ENCODE measurements at places on chromosomes 16 and 17.

DNA sequence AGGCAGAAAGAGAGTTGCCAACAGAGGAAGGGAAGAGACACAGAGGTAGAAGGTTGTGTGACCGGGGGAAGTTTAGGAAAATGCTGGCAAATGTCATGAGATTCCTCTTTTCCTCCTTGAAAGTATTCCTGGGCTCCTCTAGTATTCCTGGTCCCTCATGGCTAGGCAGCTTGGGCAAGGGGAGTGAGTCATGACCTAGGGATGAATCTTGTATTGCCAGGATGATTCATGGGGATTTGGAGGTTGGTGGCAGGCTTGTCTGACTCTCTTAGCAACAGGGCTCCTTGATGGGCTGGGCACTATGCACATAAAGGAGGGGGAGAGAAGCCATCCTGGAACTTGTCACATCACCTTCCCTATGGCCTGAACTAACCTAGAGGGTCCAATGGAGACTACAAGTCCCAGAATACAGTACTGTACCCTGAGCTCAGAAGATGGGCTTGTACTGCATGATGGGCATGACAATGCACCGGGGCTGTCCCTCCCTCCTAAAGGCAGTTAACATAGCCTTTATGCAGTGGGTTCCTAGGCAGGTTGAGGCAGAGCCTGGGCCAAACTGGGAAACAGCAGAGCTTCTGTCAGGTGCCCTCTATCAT, 2.1 kb upstream of the SEZ6 start:
- ATAC-seq: no peak

GRCh38 chr16:87611456-87611855, 9.1 kb downstream of the JPH3 start:
- ATAC-seq: no peak

GRCh38 chr17:78723957-78724356, 58.1 kb downstream of the CYTH1 start:
- ATAC-seq: no peak

DNA sequence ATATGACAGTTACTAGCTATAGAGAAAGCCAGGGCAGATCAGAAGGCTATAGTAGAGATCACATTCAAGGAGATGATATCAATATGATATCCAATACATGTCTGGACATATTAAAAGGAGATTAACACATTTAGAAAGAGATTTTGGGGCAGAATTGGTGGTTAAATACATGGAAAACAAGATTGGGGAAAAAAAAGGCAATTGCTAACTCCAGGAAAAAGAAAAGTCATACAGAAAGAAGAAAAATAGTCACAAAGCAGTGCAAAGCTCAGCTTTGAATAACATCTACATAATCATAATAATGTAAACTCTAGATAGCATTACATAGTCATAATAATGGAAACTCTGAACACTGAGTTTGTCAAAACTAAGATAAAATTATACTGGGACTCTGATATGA, 40.6 kb downstream of the MYH11 start:
- no peak for ATAC-seq

DNA sequence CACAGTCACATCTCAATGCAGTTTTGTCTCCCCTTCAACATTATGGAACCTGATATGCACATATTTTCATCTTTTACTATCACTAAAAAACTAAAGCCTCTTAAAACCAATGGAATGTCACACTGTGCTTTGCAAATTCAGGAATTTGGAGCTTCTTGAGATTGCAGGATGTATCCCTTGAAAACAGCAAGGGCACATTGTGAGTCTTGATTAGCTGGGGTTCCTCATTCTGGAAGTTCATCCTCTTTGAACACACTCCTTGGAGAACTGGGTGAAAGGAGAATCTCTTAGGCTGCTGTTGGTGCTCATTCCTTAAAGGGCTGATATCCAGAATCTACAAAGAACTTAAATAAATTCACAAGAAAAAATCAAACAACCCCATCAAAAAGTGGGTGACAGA, 21.1 kb upstream of the MYOCD start:
- no peak for ATAC-seq

GRCh38 chr17:44502598-44503146, 534 bp downstream of the GPATCH8 start:
- peak; percentile 11 for ATAC-seq

- no peak for ATAC-seq
Observed at GRCh38 chr16:84524346-84524920, 20.0 kb upstream of the MEAK7 start.

- no peak for ATAC-seq
Observed at GRCh38 chr16:78605548-78606101, 506.2 kb downstream of the WWOX start.

GRCh38 chr17:63381101-63381729, 64.9 kb downstream of the CYB561 start:
- no peak for ATAC-seq

DNA sequence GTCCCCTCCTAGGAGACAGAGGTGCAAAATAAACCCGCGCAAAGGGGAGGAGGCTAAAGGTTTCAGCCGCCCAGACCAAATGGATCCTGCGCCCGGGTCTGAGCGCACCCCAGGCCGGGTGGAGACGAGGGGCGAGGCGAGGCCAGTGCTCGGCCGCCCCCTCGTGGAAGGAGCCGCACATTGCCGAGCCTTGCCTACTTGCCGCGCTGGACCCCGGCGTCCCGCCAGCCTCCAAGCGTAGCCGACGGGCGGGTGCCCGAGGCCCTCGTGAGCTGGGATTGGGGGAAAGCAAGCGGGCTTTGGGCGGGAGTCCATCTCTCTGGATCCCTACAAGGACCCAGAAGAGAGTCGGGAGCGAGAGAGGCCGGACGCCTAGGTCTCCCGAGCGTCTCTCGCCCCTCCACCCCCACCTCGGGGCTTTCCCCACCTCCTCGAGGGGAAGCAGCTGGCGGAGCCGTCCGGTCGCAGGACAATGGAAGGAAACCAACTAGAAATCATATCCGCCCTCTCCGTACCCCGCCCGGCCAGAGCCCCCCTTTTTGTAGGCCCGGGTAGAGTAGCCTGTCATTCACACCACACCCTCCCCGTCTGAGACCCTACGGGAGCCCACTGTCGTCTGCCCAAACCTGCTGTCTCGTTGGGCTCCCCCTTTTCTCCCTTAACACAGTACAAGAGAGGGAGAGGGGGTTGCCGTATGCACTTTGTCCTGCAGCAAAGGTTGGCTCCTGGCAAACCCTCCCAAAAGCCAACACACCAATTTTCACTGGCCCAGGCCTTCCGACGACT, 664 bp upstream of the BCL6B start:
- peak; percentile 77 for ATAC-seq

DNA sequence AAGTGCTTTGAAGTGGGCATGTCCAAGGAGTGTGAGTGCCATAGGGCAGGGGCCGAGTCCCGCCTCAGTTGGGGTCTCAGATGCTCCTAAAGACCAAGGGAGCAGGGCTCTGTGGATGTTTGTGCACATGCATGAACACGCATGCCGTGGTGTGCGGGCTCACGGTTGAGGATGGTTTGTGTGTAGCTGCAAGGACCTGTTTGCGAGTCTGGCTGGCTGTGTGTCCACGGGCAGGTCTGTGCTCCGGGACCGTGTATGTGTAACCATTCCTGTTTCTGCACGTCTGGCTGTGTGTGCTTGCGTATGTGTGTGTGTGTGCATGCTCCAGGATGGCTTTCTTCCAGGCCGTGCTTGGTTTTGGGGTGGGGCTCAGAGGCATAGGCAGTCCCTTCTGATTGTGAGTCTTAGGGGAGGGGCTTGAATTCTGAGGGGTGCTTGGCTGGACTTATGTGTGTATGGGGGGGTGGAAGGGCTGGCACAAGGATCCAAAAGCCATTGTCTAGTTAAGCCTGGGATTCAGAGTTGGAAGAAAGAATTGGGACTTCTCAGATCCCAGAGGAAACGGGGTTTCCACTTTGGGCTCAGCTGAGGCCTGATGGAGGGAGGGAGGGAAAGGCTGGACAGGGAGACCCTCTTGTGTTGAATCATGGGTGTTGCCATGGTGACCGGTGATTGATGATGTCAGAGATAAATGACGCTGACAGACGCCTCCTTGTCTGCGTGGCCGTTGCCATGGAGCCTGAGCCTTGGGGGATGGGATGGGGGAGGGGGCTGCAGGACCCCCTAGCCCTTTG, 14.4 kb downstream of the GJD3 start:
- ATAC-seq: no peak

GRCh38 chr16:14007450-14007849, 63.7 kb upstream of the MRTFB start:
- peak; percentile 9 for ATAC-seq

GRCh38 chr17:2368359-2368758, 31.1 kb downstream of the SGSM2 start:
- ATAC-seq: no peak

DNA sequence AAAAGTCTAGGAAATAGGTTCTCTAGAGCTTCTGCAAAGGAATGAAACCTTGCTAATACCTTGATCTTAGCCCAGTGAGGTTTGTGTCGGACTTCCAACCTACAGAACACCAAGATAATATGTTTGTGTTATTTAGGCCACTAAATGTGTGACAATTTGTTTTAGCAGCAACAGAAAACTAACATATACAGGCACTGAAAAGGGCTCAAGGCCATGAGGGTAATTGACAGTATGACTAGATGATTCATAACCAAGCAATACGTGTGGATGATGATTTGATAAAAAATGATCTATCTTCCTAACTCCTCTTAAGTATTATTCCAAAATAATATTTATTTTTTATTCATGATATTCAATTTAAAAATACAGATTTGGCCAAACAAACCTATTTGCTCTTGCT, 27.7 kb upstream of the MED13 start:
- ATAC-seq: no peak
